Mammary epithelial cell (primary cell): ENCODE measurements at places on chromosomes 4 and X. TPM values are rescaled to one million over a fixed set of nuclear protein-coding genes. Genes with fewer than 3 reads are reported as not detected.

GRCh38 chrX:126124721-126125120 lies 41.4 kb downstream of the DCAF12L2 start:
- DNase-seq: no peak

DNA sequence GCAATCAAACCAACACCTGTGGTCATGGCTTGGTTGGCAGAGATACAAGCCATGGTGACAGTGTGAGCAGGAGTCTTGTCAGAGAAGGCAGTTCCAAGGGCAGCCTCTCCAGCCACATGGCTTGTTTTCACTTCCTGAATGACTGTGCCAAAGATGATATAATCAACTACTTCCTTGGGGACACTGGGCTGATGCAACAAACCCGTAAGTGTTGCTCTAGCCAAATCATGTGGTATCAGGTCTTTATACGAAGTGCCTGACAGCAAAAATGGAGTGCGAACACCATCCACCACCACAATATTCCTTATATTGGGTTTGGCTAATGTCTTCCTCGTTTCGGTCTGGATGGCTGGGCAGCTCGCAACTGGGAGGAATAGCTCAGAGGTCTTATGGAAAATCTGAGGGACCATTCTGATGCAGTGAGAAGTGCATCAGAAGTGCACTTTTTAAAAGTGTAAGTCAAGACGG lies 922.0 kb downstream of the NLGN4X start:
- no peak for DNase-seq

The RS1 gene
- not detected for total RNA-seq

DNA sequence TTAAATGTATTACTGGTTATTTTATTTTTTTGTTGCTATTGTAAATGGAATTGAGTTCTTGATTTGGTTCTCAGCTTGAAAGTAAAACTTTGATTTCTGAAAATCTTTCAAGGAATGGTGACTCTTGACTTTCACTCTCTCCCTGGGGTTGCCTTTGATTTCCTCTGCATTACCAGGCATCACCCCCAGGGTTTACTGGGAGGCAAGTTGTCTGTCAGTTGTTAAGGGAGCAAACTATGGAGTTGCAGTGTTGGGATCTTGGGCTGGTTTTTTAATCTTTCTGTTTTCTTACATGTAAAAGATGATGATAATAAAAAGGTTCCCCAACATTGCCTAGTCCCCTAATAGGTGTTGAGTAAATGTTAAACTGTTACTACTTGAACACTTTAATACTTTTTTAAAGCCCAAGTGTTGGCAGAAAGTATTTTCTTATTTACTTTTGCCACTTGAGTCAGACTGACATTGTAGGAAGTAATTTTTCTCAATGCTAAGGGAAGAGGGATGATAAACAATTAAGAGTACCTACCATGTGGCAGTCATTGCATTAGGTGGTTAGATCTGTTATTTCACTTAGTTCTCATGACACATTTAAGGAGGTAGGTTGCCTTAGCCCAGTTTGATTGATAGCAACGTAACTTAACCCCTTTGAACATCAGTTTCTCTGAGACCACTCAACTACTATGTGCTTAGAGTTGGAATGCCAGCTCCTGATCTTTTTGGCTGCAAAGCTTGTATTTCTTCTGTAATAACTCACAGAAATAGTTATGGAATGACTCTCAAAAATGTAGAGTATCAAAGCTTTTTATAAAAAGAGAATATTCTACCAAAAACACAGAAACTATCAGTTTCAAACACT lies 67.1 kb downstream of the DCLK2 start:
- no peak for DNase-seq

The VMA21 gene
- 73.3 TPM for total RNA-seq

The HTRA3 gene
- total RNA-seq: not detected in 2 replicates

The UGT2B7 gene
- total RNA-seq: 0.33 TPM

DNA sequence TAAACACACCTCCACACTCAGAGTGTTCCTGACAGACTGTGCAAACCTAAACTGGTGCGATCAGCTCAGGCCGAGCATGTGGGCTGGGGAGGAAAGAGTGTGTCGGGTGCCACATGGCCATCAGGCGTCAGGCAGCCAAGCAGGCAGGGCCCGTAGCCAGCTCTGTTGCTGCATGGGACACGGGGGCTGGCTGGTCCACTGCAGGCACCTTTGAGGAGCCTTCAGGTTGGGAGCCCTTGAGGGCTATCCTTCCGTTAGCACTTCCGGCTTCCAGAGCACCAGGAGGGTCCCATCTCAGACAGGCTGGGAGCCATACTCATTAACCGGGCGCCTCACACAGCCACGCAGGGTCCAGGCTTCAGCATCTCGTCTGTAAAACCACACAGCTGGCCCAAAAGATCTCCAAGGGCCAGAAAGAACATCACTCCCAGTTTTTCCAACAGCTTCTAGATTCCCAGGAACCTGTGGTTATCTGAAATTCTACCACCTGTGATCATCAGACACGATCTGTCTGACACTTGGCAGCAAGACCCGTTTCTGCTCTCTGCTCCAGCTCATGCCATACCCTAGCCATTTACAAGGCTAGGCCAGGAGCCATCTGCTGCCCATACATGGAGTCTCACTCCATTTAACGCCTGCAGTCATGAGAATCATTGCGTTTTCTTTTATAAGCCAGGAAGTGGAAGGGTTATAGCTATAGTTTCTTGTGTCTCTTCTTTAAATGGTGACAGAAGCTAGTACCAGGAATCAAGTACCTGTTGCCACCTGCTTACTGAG lies 87.5 kb downstream of the NSUN7 start:
- no peak for DNase-seq

The XAGE1A gene
- not detected in 2 replicates for total RNA-seq

The TEX13D gene
- not detected in 2 replicates for total RNA-seq
